ENCODE measurements at places on chromosomes 3 and 15.

- DNase-seq: peak; percentile 97
Observed at GRCh38 chr15:66803182-66803729, 101.2 kb downstream of the SMAD6 start.

DNA sequence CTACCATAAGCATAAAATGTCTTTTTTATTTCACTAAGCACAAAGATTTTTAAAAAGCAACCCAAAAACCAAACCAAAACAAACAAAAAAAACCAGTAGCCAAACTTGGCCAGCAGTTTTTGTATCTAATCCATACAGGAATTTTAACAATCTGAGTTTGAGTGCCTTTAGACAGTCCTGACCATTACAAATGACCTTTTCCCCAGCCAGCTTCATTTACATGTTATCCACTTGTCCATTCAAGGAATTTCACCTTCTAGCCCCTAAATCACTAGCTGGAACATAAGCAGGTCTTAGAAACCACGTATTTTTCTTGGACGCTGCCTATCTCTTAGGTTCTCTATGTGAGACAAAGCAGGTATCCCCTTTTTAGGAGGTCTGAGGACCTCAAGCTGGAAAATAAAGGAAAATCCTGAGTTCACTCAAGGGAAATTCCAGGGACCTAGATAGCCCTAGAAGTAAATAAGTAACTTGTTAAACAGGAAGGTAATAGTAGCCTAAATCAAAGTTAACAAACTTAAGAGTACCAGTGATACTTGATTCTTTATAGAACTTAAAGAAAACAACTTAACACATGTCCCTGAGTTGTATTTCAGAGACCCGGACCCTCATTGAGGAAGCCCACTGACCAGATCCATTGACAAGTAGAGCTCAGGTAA lies 34.2 kb downstream of the CIP2A start:
- DNase-seq: no peak

- peak; percentile 12 for DNase-seq
Observed at GRCh38 chr3:102745881-102746280, 311.1 kb downstream of the ZPLD1 start.

GRCh38 chr3:116912116-116912515 lies 202.5 kb downstream of the TUSC7 start:
- DNase-seq: no peak

DNA sequence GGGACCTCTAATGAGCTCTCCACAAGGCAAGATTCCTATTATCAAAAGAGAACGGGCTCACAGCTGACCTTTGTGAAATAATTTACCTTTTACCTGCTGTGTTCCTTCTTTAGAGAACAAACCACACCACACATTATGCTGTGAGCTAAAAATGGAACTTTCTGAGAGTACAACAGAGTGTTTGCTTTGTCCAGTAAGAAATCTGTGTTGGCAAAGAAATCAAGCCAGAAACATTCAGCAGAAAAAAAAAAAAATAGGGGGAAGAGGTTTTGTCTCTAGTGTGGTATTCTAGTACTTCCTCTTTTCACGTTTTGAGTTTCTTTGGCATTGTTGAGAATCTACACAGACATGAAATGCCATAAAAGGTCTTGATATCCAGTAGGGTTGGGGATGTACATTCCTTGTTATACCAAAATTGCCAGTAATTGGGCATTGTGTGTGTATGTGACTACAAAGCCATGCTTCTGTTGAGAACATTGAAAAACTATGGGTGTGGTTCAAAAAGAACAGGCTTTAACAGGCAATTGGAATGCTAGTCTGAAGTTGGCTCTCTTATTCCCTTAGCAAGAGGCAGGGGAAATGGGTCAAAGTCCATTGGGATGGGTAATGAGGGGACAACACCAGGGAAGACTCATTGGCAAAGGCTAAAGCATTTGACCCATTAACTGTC lies 273.5 kb downstream of the NEK10 start:
- DNase-seq: no peak

DNA sequence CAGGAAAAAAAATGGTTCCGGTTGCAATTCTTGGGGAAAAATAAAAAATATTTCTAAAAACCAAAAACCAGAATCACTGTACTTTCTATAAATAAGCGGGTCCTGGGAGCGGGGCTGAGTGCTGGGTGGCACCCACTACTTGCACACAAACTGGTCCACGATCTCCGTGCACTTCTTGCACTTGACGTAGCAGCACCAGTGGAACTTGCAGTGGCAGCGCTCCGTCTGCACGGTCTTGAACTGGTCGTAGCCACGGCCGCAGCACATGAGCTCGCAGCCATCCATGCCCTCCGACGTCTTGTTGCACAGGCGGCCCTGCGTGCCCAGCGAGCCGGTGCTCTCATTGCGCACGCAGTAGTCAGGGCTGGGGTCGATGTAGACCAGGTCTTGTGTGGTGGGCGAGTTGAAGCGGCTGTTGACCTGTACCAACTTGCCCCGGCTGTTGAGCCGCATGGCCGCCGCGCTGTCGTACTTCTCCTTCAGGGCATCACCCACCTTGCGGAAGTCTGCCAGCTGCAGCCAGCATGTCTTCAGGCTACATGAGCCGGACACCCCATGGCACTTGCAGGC lies 17.1 kb downstream of the WNT5A start:
- DNase-seq: no peak

DNA sequence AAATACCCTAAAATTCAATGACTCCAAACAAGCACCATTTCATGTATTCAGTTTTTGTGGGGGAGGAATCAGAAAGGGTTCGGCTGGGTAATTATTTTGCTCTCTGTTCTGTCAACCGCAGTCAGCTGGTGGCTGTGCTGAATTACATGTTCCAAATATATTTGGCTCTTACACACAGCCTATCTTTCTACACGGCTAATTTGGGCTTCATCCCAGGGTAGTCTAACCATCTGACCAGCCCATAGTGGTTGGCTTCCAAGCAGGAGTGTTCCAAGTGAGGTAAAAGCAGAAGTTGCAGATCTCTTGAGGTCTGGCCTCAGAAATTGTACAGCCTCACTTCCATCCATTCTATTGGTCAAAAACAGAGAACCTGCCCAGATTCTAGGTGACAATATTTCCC lies 760.8 kb upstream of the SEMA6D start:
- DNase-seq: no peak

DNA sequence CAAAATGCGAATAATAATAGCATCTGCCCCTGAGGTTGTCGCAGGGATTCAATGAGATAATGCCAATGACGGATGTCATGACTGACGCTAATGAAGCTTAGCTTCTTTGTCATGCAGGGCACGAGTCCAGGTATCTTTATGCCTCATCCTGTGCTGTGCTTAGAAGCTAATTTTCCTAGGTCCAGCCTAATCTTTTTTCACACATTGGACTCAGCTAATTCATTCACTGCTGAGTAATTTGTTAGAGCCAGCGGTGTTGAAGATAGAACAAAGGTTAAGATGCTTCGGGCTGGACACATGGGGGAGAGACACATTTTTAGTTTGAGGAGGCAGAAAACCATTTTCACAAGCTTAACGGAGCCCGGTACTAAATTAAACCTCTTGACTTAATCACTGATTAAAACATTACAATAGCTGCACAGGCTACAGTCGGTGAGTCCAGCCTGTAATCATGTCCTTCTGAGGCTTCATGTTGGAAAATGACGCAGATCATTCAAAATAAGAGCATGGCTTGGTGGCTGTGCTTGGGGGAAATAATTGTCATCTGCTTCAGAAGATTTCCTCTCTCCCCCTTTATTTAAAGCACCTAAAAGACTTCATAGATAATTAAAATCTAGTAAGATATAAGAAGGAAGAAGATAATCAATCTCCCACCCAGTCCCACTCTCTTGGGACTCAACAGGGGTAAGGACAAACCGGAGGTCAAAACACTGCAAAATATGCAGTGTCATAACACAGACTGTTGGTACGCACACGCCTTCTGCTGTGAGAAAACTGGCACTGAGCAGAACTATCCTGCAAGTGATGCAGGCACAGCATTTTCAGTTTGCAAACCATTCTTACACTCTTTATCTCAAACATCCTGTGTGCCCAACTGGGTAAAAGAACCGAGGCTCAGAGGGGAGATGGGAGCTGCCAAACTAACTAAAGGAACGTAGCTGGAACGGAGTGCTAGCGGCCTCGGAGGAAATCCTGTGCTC lies 3.3 kb upstream of the CCDC174 start:
- DNase-seq: no peak

DNA sequence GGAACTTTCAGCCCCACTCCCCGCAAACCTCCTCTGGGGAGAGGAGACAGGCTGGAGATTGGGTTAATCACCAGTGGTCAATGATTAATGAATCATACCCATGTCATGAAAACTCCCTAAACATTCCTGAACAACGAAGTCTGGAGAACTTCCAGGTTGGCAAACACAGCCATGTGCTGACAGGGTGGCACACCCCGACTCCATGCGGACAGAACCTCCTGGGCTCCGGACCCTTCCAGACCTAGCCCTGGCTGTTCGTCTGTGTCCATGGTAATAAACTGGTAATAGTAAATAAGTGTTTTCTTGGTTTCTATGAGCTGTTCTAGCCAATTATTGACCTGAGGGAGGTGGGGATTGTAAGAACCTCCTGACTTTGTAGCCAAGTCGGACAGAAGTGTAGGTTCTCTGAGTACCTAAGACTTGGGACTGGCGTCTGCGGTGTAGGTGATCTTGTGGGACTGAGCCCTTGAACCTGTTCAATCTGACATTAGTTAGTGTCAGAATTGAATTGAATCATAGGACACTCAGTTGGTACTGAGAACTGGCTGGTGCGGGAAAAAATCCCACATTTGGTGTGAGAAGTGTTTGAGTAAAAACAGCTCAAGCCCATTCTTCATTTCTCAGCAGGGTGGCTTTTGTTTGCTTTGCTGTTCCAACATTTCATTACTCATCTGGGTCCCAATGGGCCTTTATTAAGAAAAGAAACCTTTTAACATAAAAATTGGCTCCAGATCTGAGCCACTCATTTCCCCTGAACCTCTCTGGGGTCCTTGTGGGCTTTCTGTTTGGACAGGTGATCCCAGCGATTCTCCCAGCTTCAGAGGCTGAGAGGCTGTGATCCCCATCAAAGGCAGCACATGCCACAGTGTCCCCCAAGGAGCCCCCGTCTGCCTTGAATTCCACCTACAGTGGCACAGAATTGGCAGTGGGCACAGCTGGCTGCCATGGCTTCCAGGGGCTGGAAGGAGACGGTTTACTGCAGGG lies 151.0 kb downstream of the TJP1 start:
- DNase-seq: peak; percentile 73

DNA sequence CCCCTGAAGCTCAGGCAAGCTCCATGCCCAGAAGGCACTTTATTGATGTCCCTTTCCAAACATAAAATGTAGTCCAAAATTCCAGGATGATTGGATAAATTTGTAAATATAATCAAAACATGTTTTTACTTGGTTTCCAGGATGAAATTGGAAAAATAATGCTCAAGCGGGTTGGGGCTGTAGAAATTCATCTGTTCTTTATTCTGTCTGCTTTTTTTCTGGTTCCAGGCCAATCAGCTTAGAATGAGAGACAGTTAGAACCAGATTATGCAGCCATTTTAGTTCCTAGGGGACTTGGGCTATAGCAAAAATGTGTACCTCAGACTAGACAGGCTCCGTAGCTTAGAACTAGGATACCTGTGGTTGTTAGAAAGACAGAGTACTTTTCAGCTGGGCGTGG lies 450.8 kb downstream of the MCTP2 start:
- no peak for DNase-seq

DNA sequence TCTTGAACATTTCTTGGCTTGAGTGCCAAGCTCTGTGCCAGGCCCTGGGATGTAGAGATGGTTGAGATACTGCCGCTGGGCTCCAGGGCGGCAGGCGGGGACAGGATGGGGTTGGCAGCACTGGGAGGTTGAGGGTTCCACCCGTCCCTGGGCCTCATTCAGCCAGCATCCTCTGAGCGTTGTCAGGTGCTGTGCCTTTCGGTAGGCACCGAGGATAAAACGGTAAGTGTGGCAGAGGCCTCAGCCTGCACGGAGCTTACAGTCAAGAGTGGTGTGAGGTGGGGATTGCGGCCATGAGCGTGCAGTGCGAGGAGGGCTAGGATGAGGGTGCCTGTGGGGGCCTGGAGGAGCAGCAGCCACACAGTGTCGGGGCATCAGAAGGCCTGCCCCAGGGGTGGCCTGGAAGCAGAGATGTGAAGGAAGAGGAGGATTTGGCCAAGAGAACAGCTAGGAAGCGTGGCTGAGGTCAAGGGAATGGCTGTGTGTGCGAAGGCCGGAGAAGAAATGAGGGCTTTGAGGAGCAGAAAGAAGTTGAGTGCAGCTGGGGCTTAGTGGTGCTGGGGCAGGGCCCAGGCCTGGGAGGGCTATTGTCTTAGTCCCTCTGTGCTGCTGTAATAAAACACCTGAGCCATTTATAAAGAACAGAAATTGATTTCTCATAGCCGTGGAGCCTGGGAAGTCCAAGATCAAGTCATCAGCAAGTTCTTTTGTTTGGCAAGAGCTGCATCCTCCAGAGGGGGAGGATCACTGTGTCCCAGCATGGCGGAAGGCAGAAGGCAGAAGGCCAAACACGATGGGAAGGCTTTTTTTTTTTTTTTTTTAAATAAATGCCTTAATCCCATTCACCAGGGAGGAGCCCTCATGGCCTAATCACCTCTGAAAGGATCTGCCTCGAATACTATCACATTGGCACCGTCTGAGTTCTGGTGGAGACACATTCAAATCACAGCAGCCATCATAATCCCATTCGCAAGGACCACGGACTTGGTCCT lies 22.7 kb downstream of the CORO2B start:
- DNase-seq: no peak

DNA sequence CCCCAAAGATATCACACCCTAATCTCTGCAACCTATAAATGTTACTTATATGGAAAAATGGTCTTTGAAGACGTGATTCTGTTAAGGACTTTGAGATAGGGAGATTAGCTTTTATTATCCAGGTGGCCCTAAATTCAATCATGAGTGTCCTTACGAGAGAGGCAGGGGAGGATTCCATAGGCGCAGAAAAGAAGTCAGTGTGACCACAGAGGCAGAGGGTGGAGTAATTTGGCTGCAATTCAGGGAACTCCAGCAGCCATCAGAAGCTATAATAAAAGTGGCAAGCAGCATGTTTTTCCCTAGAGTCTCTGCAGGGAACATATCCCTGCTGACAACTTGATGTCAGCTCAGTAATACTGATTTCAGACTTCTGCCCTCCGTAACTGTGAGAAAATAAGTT lies 315.2 kb upstream of the ROBO2 start:
- no peak for DNase-seq

DNA sequence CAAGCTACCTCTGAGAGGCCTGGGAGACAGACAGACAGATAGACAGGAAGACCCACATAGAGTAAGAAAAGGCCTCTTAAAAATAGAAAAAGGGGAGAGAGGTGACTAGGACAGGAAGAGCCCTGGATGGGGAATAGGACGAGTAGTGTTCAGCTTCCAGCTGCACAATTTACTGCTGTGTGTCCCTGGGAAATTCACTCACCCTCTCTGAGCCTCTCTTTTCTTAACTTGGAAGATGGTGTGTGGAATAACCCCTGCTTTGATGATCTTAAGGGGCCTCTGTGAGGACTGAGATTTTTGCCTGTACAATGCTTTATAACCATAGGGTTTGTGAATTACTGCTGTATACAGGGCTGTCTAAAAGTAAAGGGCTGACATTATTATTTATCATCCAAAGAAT lies 37.5 kb downstream of the FEM1B start:
- no peak for DNase-seq

- peak; percentile 89 for DNase-seq
Observed at GRCh38 chr3:63762180-63762579, 56.9 kb upstream of the C3orf49 start.

- no peak for DNase-seq
Observed at GRCh38 chr3:127100459-127101410, 92.2 kb upstream of the PRR23E start.

- no peak for DNase-seq
Observed at GRCh38 chr3:158506456-158506855, 64.5 kb upstream of the MLF1 start.

All from AG10803 (cell line).